ENCODE measurements at places on chromosomes 12 and 14.

DNA sequence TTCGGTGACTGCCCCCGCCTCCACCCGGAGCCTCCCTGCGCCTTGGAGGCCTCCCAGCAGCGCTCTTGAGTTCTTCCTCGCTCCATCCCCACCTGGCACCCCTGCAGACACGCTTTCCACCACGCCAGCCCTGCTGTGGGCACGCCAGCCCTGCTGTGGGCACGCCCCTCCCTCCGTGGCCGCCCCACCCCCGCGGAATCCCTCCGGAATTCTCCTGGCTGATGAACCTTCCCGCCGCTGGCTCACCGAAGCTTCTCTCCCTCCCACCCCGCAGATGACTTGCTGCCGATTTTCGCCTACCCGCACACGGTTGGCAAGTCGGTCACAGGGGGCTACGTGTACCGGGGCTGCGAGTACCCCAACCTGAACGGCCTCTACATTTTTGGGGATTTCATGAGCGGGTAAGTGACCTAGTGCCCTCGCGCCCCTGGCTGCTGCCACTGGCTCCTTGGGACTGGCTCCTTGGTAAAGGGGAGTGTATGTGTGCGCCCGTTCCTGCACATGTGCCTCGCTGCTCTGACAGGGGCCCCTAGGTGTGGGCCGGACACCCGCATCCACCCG, 15.2 kb downstream of the HHIPL1 start:
- DNase-seq = no peak

GRCh38 chr12:74454109-74454508, 83.5 kb upstream of the ATXN7L3B start:
- DNase-seq = no peak

DNA sequence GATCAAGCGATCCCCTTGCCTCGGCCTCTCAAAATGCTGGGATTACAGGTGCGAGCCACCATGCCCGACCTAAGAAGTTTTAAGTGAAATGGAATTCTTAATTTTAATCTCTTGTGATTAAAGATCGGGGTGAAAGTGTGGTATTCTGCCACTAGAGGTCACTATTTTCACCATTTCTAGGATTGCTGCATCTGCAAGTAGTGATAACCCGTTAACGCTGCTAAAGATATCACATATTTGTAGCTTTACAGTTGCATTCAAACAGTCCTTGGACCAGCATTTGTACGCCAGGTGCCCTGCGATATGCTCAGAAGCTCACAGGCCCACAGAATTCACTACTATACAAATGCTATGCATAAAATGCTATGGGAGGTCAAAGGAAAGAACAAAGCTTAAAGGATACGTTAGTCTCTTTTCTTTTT, 19.3 kb downstream of the CCDC62 start:
- DNase-seq = no peak

GRCh38 chr14:55581342-55581771, 1.4 kb downstream of the KTN1 start:
- DNase-seq = no peak

- no peak for DNase-seq
These were observed 184.9 kb upstream of the MYL2 start for GRCh38 chr12:111105294-111105693.

- DNase-seq = no peak
These were observed 22.3 kb downstream of the AKAP3 start for GRCh38 chr12:4626543-4626942.

DNA sequence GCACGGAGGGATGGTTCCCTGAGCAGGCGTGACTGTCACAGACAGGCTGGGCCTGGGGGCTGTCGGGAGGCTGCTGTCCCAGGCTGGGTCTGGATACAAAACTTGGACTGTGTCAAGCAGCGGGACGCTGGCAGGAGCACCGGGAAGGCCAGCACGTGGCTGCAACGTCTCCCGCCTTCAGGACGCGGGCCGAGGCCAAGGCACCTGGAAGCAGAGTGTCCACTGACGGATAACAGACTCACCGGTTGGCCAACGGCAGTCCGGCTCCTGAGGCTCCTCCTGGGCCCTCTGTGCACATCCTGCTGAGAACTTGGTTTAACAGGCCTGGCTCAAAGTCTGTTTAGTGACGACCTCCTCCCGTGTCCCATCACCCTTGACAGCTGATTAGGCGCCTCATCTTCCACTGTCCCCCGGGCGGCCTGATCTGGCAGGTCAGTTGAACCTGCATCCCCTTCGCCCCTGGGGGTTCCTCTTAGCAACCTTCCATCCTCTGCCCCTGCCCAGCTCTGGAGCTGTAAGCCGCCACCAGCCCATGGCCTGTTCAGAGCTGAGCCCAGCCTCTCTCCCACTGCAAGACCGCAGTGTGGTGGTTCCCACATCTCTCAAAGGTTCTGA, 2.5 kb downstream of the XRCC3 start:
- DNase-seq = no peak

DNA sequence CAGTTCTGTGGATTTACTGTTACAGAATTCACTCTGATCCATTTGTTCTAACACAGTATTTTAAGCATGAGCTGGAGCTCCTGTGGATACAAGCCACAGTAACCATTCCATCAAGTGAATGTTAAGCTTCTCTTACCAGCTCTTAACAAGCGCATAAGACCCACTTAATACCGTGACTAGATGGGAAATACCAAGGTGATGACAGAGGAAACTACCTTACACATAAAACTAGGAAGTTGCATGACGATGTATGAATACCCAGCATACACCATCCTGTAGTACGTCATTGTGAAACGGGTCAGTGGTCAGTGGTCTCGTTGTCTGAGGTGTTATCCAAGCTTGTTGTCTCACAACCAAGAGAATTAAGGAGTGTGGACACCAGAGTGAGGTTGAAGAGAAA, 2.0 kb upstream of the GALC start:
- no peak for DNase-seq

DNA sequence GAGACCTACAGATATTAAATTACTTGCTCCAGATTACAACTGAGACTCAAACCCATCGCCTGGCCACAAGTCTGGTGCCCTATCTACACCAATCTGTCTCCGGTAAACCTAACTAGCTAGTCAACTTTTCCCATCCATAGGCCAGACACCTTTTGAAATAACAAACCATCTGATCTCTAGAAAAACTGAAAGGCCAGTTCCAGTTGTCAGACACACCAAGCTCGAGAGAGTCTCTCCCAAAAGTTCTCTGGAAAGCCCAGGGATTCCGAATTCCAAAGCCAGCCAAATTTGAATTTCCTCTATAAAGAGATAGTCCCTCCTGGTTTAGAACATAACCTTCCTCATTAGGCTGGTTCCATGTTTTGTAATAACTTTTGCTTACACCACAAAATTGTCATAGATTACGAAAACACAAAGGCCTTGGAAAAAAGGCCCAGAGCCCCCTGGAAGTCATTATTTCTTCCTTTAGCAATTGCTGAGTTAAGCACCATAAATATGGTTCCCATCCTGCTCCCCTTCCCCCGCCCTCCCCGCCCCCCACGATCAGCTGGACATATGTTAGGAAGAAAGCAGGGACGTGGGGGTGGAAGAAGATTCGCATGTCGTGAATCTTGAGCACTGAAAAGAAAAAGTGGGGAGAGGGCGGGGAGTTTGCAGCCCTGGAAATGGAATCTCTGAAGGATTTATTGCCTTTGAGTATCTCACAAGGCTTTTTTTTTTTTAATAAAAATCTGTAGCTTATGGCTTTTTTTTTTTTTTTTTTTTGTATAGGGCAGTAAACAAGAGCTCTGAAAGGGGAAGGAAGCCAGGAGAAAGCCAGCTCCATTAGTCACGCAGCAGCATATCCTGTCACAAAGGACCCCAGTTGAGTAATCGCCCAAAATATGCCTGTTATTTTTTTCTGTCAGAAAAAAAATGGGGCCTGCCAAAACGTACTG, 110.4 kb downstream of the ZFP36L1 start:
- no peak for DNase-seq

DNA sequence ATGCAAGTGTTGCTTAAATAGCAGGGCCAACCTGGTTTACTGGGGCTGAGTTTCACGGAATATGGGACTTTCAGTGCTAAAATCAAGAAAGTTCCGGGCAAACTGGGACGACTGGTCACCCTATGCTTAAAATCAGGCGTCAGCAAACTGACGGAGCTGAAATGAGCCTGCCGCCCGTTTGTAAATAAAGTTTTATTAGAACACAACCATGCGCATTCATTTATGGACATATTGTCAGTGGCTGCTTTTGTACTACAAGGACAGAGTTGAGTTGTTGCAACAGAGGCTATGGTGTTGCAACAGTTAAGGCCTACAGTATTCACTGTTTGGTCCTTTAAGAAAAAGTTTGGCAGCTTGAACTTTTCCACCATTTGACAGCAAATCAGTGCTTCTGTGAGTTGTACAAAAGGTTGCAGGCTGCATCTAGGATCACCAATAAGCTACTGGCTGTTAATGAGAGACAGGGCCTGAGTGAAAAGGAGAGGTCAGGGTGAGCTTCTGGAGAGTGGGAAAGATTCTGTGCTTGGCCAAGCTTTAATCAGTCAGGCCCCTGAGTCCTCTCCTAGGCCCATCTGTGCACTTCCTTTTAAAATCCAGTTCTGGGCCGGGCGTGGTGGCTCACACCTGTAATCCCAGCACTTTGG, 13.3 kb downstream of the SELPLG start:
- DNase-seq = no peak

All from stimulated activated CD4-positive, alpha-beta T cell treated with anti-CD3 and anti-CD28 coated beads, Interleukin-12 subunit alpha, Interleukin-12 subunit beta, amount 100 ng/mL, for 24 hours (primary cell).